ENCODE measurements at places on chromosomes 2 and 18.

- no peak for DNase-seq
Measured at GRCh38 chr2:30608643-30609042, 161.6 kb downstream of the LCLAT1 start.

GRCh38 chr18:36352384-36352783, 54.9 kb downstream of the FHOD3 start:
- no peak for DNase-seq

DNA sequence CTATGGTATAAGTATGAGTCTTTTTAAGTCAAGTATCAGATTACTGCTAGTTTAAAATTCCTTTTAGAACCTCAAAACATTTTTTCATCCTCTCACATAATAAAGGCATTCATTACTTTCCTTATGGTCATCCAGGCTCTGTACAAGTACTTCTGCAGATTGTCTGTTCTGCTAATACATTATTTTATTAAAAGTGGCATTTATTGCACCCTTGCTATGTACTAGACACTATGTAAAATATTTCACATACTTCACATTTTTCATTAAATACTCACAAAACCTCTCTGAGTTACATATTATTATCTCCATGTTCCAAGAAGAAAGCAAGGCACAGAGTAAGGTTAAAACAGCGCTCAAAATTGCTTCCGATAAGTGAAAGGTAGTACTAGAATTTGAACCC, 84.1 kb downstream of the RAPH1 start:
- no peak for DNase-seq

DNA sequence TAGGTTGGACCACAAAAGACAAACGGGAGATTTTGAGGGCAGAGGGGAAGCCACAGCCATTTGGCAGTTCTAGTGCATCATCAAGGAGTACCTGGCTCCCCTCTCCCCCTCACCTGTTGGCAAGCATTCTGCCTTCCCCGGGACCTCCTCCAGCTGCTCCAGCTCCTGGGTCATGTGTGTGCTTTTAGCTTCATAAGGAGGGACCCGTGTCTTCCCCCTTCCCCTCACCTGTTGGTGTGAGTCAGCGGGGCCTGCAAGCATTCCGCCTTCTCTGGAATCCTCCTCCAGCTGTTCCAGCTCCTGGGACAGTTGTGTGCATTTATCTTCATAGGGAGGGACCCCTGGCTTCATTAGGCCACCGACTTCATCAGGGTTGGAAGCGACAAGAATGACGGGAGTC, 58.8 kb downstream of the SPP2 start:
- no peak for DNase-seq

- DNase-seq: no peak
Measured at GRCh38 chr2:239951825-239952224, 73.3 kb downstream of the NDUFA10 start.

GRCh38 chr2:102065675-102066252, 74.0 kb downstream of the IL1R2 start:
- DNase-seq: no peak

DNA sequence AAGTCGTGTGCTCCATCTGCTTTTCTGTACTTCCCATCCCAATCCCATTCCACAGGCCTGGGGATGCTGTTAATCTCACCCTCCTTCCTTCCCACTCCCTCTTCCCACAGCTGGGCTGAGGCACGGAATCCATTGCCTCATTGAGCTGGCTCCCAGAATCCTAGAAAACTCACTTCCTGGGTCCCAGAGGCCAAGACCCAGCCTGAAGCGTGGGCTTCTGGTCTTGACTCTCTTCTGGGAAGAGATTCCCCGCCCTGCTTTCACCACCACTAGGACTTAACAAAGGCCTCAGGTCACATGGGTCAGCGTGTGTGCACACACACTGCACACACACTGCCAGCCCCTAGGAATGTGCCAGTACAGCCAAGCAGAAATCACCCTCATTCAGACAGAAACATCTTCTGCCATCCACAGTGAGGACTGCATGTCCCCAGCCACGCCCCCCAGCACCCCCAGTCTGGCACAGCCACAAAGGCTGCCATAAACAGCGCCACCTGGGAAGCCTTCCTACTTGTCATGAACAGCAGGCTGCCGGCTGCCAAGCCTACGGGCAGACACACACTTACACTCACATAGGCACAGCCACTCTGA, 165.8 kb downstream of the TNS1 start:
- DNase-seq: no peak

GRCh38 chr2:64632835-64633819, 20.6 kb downstream of the SERTAD2 start:
- DNase-seq: no peak

DNA sequence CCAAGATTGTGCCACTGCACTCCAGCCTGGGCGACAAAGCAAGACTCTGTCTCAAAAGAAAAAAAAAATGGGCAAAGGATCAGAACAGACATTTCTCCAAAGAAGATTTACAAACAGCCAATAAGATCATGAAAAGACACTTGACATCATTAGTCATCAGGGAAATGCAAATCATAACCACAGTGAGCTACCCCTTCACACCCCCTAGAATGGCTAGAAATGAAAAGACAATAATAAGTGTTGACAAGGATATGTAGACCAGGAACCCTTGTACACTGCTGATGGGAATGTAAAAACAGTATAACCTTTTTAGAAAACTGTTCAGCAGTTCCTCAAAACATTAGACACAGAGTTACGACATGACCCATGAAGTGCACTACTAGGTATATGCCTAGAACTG, 18.4 kb upstream of the MTERF4 start:
- DNase-seq: no peak

DNA sequence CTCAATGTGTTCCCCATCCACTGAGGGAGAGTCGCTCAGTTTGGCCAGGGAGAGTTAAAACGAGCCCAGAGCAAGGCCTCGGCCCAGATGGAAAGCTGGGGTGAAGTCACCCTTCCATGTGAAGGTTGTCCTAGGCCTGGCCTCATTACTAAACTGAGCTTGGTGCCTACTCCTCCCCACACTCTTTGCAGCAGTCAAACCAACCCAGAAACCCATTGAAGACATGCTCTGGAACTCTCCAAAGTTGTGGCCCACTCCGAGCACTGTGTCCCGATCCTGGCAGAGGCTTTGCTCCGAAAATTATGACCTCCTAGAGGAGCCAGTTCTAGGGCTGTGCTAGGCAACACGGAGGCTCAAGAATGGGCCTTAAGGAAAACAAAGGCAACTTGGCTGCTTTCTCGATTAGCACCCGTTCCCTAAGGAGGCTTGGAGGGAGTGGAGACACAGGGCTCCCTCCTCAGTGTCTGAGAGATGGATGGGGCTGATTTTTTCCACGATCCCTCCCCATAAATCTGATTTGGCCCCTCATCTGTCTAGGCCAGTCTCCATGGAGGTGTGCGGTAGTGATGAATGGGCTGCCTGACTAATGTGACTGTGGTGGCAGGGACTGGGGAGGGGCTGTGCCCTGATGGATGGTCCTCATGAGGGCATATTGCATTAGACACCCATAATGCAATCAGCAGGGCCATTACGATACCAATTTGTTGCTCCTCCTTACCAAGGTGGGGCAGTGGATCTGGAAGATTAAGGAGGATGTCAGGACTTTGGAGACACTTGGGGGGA, 11.7 kb upstream of the CYP26B1 start:
- DNase-seq: no peak
